ENCODE measurements at places on chromosomes 4 and X.

- DNase-seq: no peak
Measured at GRCh38 chr4:19254486-19254885, 997.2 kb upstream of the SLIT2 start.

- DNase-seq: no peak
Measured at GRCh38 chrX:119916310-119916709, 20.6 kb downstream of the AKAP14 start.

DNA sequence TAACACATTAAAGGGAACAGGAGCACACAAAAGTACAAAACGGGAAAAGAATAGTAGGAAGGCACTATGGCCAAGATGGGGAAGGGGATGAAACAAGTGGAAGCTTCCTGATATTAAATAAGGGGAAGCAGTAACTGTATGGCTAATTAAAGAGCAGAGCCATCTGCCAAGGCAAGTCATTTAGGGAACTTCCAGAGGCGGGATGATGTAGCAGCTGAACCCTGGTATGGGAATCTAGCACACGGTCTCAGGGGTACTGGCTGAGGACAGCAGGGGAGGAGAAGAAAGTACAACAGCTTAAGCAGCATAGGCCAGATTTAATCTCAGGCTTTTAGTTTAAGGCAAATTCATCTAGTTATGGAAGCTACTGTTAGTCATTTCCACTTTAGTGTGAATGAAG is 59.1 kb downstream of the IGFBP7 start:
- DNase-seq: no peak

DNA sequence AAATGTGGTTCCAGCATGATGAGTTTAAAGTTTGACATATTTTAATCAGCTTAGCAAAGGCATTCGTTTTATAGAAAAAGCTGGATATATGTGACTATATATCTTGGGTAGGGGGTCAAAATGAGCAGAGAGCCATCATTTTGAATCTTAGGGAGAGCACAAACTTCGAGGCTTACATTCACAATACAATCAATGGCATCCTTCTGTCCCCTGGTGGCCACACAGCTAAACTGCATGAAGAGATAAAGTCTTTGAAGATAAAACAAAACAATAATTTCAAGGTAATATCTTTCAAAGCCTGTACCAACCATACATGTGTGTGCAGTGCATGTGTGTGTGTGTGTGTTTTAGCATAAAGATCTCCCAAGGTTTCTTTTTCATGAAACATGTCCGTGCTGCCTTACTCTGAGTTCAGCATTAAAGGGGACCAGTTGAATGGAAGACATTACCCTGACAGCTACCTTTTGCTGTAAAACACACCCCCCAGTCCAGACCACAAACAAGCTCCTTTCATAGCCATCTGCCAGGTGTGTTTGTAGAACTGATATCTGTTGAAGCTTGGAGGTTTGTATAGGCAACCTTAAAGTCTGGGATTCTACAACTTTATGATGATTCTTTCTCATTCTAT is 22.0 kb downstream of the DYNLT3 start:
- DNase-seq: peak; percentile 4

GRCh38 chr4:29033703-29034102 is 1686.5 kb upstream of the PCDH7 start:
- DNase-seq: no peak

GRCh38 chrX:130079824-130080406 is 30.4 kb downstream of the ELF4 start:
- peak; percentile 16 for DNase-seq

DNA sequence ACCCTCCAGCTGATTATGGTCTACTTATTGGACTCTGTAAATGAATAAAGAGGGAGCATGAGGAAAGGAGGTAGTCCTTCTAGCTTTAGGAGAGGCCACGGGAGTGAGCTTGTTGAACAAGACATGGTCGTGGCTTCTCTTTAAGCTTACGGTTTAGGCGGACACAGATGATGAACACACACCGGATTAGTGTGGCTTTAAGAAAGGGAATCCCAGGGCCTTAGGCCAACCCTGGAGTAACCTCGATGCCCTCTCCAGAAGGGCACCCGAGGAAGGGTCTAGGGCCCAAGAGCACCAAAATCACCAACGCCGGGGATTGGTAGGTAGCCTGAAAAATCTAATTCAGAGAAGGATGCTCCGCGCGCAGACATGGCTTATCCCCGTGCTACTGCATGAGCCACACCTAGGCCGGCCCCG is 39.4 kb downstream of the ERVMER34-1 start:
- DNase-seq: no peak

DNA sequence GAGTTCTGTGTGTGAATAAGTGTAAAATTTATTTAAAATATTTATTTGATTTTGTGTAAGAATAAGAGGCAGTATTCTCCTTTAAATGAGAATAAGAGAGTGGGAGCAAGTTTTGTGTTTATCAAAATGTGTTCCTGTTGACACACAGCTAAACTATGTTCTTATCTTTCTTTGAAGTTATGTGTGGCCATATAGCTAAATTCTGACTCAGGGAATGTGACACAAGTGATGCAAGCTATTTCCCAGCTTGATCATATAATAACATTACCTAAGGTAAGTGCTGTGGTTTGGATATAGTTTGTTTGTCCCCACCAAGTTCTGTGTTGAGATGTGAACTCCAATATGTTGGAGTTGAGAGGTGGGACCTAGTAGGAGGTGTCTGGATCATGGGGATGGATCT is 740.0 kb upstream of the IGFBP7 start:
- DNase-seq: no peak

DNA sequence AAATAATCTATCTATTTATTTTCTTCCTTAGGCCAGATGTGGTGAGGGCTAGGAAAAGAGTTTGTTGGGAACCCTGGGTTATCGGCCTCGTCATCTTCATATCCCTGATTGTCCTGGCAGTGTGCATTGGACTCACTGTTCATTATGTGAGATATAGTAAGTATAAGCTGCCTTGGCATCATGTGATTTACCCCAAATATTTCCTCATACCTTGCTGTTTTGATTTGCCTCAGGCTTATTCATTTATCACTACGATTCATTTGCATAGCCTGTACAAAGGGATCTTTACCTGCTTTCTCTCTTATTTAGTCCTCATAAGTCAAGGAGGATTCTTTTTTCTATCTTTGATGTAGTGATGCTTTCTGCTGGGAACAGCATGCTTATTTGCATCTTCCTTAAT is 14.5 kb downstream of the TMPRSS11E start:
- DNase-seq: no peak

DNA sequence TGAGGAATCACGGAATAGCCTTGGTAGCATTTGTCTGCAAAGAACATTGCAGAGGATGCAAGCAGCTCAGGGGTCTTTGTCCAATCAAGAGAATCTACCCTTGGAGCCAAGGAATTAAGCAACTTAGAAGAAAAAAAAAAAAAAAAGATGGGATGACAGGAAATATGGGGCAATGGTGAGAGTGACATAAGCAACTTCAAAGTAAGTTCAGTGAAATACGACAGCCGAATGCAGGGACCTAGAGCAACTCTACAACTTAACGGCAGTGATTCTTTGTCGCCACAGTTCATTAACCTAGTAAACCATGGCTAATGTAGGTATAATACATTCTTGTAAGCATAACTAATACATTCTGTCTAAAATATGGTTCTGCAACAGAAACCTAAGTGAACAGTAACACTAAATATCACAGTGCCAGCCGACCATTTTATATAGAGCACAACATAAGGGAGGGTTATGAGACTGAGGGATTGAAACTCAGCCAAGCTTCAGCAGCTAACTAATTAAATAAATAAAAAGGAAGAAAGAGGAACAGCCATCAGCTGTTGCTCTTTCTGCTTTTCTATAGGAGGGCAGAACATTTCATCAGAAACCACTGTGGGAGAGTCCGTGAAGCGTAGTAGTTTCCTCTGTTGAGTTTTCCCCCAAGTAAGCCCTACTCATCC is 74.7 kb downstream of the PPARGC1A start:
- no peak for DNase-seq
